NCI-H2081 treated with DMSO at 0.1 percent for 48 hours (cell line): ENCODE measurements at places on chromosomes 6 and 20.

DNA sequence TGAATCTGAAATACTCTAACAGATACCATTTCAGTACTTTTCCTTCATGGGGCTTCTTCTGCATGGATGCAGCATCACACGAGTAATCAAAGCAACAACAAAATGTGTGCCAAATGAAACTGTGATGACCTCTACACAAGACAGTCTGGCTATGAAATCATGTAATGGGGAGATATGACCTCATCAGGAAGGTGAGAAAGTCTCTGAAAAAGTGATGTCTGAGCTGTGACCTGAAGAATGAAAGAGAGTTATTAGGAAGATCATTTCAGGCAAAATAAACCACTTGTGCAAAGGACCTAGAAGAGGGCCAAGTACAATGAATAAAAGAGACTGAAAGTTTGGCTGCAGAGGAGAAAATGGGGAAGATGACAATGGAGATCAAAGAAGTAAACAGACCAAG, 182.8 kb downstream of the PTPRK start:
- DNase-seq = no peak

DNA sequence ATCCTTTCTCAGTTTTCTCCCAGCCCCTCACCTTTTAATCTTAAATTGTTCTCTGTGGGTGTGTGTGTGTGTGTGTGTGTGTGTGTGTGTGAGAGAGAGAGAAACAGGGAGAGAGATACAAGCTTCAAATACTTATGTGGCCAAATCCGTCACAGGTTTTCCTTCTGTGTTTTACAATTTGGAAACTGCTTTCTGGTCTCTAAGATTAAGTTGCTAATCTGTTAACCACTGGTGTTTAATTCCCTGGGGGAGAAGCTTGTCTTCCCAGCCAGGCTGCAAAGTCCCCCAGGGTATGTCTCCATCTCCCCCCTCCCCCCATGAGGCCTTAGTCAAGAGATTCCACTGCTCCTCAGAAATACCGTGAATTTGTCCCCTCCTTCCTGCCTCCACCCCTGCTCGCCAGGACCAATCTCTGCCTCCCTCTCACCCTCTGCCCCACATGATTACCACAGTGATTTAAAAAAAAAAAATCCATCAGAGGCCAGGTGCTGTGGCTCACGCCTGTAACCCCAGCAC, 49.0 kb downstream of the RIPOR3 start:
- no peak for DNase-seq

DNA sequence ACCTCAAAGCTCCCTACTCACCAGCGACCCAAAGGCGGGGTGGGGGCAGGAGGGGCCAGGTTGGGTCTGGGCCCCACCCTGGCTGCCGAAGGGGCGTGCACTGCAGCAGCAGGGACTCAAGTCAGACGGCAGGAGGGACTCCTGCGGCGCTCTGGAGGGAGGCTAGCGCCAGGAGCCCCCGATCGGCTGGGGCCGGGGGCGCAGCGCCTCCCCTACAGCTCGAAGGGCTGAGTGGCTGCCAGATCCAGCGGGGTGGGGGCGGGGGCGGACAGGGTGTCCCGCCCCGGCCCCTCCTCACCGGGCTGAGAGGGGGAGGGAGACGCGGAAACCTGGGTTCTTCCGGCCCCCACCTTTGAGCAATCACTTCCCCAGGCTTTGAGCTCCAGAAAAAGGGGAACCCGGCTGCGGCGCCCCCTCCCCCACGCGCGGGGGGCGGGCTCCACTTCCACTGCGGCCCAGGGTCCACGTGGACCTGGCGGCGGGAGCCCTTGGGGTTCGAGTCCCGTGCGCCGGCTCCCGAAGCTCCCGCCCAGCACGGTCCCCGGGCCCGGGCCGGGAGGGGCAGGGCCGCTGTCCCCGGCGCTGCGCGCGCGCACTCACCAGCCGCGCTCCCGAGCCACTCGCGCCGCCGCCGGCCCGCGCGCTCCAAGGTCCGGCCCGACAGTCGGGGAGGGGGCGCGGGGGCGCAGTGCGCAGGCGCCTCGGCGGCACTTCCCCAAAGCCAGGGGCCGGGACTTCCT, at the start of gene RGS19:
Gene RGS19, minus strand, starts transcription at position 246 of the 740 bp plus-strand sequence. CDS start 2,632 bp downstream, outside the sequence.
- DNase-seq = no peak

DNA sequence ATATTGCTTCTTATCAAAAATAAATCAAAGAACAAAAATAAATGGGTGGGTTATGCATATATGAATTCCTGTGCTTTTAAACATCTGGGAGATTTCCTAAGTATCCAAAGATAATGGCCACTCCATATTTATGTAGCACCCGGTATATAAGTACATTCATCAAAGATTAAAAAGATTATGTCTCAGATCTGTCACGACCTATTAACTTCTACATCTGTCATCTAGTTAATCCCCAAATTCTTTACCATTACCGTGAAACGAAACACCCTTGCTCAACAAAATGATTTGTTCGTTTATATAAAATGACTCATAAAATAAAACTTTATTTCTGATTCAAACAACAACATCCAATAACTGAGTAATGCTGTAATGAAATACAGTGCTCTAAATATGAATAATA, 64.8 kb upstream of the FOXQ1 start:
- DNase-seq = no peak
